ENCODE measurements at places on chromosomes 6 and 20.

- no peak for DNase-seq
These were observed 33.8 kb upstream of the SLC22A23 start for GRCh38 chr6:3490625-3490980.

- no peak for DNase-seq
These were observed 18.7 kb upstream of the TRPC4AP start for GRCh38 chr20:35111141-35111888.

- DNase-seq: no peak
These were observed 13.2 kb upstream of the SIRPA start for GRCh38 chr20:1882026-1882425.

DNA sequence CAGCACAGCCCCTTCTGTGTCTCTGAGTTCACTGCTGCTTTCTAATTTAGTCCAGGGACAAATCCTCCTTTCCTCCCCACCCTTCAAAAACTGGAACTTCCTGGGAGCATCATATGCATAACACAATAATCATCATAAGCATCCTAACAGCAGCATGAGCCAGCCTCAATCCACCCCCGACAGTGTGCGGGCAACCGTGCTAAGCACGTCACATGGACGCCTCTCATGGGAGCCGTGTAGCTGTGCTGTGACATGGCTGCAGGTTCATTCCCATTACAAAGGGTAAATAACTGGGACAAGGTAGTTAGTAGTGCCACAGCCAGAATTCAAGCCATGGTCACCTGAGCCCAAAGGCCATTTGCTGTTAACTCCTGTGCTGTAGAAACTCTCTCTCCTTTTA, 24.5 kb upstream of the ULBP3 start:
- no peak for DNase-seq

GRCh38 chr6:131730264-131730663, 19.4 kb upstream of the CTAGE9 start:
- DNase-seq: no peak

DNA sequence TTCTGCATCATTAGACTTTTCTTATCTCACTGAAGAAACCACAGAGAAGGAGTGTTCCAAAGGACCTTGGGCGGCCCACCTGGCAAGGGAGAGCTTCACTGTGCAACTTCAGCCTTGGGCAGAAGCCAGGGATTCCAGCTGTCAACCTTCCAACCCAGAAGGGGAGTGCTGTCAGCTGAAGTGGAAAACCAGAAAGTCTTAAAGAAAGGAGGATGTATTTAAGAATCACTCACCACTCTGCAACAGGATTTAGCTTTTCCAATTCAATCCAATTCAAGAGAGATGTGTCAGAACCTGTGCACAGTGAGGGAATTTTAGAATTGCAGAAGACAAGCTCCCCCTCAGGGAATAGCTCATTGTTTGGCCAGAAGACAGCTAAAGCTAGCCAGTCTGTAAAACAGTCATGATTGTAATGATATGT, 553.7 kb downstream of the CD83 start:
- no peak for DNase-seq

All from stimulated activated CD4-positive, alpha-beta T cell treated with anti-CD3 and anti-CD28 coated beads, Interleukin-15, amount 100 ng/mL, for 48 hours (primary cell).